EH (cell line): ENCODE measurements at places on chromosomes 13 and 19.

GRCh38 chr13:113022745-113023574 is 53.9 kb downstream of the MCF2L start:
- DNase-seq = no peak

DNA sequence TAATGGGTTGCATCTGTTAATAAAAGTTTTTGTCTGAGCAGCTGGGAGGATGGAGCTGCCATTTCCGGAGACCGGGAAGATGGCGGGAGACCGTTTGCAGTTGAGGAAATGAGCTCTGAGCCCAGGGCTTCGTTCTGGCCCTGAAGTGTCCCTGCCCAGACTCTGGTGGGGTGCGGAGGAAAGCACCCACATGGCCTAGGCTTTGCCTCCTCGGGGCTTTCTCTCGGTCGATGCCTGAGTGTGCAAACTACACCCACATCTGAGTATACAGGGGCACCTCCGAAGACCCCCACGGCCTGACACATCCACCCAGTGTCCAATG is 15.6 kb upstream of the NANOS3 start:
- peak; percentile 61 for DNase-seq

DNA sequence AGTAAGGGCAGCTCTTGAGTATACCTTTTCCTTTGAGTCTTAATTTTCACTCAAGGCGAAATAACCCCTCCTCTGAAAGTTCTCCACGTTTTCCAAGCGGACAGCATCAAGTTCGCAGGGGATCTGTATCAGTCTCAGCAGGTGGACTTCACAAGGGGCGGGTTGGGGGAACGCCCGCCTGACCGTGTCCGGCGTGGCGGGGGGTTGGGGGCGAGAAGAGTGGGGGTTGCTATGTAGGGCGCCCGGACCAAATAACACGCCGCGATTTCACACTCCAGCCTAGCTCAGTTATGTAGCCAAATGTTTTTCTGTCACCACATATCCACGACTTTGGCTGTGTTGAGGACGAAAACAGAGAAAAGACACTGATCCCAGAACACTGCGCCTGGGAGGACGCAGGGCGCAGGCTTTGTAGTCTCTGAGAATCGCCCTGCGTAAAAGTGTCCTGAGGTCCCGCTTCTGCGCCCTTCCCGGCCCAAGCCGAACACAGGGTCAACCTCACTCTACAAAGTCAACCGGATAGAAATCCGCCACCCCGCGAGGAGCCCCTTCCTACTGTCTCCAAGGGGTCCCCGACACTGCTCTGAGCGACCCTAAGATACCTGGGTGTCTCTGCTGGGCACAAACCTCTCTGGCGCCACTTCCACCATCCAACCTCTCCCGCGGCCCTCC is 524 bp downstream of the RUBCNL start:
- no peak for DNase-seq

- peak; percentile 38 for DNase-seq
These were observed 174.1 kb downstream of the RGCC start for GRCh38 chr13:41631296-41631965.

DNA sequence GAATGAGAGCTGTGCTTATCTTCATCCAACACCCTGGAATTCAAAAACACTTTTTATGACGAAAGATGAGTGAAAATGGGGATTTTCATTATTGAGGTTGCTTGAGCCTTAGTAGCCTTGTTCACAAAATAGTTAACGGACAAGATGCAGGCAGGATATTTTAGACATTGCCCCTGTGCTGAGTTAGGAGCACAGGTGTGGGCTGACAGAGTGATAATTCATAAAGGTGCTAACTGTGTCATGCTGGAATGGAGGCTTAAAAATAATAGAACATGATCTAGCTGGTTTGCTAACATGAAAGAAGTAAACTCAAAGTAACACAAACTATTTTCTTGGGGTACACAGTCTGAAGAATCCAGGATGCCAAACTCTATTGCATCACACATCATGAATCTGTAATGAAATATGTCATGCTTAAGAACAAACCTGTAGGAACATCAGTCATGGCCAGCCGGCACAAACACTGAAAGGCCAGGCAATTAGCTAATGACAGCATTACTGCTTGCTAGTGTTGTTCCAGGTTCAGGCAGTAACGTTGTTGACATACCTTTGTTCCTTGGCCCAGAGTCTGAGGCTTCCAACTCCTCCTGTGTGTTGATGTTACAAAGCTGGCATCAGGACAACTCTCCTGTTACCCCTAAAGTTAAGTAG is 55.3 kb downstream of the FRY start:
- DNase-seq = peak; percentile 13

DNA sequence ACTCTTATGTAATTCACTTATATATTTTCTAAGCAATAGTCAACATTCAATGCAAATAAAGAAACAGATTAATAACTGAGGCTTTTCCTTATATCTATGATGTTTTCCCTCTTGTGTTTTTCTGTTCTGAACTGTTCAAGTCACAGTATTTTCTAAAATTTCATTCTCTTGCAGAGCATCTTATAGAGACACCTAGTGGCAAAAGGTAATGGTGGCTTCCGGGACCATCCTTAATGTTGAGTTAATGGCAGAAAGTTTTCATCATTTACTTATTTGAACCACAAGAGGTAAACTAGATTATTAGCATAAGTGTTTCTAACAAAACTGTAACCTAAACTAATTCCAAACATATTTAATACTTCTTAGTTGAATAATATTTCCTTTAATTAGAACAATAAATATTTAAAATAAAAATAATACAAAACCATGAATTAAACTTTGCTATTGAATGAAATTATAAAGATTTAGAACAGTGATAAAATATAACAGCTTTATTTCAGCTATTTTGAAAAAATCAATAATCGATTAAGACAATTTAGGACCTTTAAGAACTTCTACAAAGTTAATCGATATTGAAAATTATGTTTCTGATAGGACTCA is 1.7 kb upstream of the SLITRK5 start:
- no peak for DNase-seq

DNA sequence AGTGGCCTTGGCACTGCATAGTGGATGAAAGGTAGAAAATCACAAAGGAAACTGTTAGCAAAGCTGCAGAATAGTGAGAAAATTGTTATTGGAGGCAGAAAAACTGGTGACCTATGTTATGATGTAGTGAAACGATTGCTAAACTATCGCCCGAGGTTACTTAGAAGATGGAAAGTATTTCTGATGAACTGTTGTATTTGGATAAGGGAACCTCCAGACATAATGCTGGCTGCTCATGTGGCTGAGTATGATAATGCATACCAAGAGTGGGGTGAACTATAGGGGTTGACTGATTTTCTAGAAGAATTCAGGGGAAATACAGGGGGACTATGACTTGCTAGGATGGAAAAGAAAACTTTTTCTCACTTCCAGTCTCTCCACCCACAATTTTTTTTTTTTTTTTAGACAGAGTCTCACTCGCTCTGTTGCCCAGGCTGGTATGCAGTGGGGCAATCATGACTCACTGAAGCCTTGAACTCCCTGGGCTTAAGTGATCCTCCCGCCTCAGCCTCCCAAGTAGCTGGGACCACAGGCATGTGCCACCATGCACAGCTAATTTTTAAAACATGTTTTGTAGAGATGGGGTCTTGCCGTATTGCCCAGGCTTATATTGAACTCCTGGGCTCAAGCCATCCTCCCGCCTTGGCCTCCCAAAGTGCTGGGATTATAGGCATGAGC is 4.4 kb upstream of the EID2 start:
- peak; percentile 60 for DNase-seq

GRCh38 chr13:91127995-91128394 is 219.5 kb upstream of the MIR17HG start:
- no peak for DNase-seq

- no peak for DNase-seq
These were observed 6.0 kb upstream of the CYP4F12 start for GRCh38 chr19:15666883-15667282.

DNA sequence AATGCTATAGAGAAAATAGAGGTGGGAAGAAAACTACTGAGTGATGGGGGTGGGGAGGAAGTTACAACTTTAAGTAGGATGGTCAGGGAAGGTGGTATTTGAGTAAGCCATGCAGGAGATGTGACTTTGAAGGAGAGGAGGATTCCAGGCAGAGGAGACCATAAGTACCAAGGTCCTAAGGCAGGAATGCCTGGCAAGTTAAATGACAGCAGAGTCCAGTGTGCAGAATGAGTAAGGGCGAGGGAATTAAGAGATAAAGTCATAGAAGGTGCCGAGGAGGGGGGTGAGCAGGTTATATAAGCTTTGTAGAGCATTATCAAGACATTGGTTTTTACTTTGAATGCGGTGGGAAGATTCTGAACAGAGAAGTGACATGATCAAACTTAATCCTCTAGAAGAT is 43.2 kb upstream of the WDFY2 start:
- no peak for DNase-seq

DNA sequence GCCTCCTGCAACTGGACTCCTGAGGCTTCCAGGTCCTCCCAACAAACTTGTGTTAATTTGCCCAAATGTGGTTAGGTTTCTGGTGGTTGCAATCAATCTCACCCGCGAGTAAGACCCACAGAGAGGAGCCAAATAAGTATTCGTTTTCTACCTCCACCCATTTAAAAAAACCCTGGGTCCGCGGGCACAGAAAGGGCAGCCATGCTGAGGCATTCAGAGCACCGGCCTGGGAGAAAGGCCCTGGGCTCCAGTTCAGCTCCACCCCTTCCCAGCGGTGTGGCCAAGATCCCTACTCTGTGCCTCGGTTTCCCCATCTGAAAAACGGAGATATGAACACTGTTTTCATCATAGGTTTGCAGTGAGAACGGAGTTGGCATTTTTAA is 56.9 kb downstream of the PEPD start:
- DNase-seq = no peak

DNA sequence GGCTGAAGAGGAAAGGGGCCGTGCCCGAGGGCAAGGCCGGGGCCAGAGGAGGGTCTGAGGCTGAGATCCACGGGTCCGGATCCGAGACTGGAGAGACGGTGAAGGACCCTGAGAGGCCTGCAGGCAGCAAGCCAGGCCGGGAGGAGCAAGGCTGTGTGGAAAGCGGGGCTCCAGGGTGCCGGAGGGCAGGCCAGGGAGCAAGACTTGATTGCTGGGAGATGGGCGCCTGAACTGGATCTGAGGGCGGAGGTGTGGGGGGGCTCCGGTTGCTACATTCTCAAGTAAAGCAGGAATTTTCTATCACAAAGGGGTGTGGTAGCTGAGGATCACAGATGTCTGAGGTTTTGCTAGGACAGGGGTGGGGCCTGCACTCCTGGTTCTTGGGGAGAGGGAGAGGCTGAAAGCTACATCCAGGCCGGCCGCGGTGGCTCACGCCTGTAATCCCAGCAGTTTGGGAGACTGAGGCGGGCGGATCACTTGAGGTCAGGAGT is 3.8 kb downstream of the MAMSTR start:
- DNase-seq = peak; percentile 53

GRCh38 chr13:41426047-41426446 is 31.3 kb upstream of the RGCC start:
- no peak for DNase-seq

DNA sequence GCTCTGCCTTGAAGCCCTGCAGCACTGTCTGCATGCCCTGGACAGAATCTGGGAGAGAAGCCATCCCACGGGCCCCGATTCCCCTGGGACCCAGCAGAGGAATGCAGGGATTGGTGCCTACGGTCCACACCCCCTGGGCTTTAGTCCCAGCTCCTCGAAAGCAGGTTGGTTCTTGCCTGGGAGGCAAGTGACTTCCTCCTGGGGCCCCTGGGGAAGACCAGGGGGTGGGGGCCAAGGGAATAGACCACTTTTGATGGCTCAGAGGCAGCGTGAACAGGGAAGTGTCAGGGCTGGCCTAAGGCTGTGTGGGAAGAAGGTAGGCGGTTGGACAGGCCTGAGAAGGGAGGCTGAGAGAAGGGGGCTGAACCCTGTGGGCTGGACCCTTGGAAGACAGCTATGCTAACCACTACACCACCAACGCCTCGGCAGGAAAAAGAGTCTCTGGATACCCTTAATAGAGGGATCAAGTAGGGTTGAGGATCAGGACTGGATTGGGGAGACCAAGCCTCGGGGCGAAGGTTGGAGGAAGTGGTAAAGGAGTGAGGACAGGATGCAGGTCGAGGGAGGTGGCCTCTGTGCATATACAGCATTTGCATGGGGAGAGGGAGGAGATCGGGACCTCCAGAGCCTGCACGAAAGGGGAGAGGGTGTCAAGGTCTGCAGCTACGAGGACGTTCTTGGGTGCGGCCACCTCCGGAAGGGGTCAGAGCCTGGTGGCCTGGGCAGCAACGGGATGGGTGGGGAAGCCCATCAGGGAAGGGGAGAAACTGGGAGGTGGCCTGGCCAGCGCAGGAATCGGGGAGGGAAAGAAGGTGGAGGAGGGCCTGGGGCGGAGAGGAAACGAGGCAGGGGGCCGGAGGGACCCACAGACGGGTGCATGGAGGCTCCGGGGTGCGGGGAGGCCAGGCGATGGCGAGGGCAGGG is 709 bp downstream of the DPP9 start:
- peak; percentile 68 for DNase-seq

DNA sequence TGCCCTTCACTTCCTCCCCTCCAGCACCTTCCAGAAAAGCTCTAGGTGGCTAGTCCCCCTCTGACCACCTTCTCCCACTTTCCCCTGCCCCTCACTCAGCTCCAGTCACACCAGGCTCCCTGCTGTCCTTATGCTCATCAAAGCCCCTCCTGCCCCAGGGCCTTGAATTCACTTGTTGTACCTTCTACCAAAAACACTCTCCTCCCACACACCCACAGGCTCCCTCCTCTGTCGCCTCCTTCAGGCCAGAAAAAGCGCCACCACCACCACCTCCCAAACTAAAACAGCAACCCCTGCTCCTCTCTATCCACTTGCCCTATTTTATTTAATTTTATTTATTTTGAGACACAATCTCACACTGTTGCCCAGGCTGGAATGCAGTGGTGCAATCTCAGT is 4.8 kb upstream of the CEACAM16 start:
- no peak for DNase-seq
